ENCODE measurements at places on chromosomes 13 and 19.

- no peak for DNase-seq
Measured at GRCh38 chr13:30702006-30702405, 33.3 kb upstream of the ALOX5AP start.

DNA sequence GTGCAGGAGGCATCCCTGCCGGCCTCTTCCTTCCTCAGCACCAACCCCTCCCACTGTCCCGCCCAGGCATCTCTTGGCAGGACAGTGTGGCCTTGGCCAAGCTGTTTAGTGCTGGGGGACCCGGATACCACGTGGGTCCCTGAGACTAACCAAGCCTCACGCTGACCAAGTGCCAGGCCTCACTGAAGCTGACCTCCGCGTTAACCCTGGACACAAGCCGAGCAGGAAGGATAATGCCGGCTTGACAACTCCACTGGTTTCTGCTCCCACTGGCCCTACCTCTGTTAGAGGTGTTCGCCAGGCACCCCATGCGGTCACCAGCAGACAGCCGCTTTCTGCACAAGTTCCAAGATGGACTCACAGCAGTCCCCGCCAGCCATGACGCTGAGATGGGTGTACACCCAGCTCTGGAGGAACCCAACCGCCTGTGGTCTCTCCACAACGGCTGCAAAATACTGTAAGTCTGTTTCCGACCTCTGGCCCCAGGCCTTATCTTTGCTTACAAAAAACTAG is 12.4 kb downstream of the GRTP1 start:
- no peak for DNase-seq

DNA sequence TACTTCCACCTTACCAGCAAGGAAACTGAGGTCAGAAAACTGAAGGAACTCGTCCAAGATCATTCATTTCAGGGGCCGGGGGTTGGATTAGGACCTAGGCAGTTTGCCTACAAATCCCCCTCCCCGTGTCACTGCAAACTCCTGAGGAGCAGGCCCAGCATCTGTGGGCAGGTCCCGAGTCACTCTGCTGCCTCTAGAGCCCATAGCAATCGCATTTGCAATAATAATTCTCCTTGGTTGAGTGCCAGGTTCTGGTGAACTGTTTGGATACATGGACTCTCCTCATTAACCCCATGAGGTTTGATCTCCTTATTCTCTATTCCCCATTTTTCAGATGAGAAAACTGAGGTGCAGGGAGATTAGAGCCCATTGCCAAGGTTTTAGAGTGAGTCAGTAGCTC is 903 bp downstream of the PIN1 start:
- no peak for DNase-seq

DNA sequence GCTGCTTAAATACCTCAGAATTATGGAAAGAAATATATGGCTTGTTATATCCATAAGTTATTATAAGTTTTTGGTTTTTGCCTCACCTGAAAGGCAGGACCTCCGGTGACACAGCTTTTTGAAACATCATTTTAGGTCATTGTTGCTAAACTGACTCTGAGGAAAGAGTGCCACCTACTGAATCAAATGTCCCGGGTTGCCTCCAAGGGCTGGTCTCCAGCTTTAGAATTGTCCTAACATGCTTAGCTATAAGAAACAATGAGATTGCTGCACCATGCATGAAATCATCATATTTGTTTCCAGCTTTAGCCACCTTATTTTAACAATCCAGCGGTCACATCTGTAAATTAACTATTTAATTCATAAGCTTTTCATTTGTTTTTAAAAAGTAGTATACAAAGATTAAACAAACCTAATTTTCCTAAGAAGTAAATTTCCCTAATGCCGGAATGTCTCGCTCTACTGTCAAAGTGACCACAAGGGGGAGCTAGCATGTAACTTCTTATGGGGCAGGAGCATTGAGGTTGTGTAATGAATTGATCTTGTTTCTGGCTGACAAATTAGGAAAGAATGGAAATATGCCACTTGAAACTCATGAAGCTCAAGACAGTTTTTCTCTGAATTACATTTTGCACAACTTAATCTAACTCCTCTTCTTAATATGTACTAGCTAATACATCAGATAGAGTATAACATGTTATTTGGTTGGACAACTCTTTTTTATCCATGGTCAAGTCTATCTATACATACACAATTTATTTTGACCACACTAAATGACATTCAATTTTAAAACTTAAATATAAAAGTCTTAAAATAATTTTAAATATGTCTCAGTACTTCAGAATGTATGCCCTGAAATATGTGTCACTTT is 6.7 kb upstream of the PCDH17 start:
- no peak for DNase-seq

GRCh38 chr19:14350866-14351265 is 30.4 kb upstream of the ADGRE5 start:
- DNase-seq: no peak

GRCh38 chr13:65653613-65654012 is 1576.5 kb downstream of the PCDH9 start:
- DNase-seq: no peak

DNA sequence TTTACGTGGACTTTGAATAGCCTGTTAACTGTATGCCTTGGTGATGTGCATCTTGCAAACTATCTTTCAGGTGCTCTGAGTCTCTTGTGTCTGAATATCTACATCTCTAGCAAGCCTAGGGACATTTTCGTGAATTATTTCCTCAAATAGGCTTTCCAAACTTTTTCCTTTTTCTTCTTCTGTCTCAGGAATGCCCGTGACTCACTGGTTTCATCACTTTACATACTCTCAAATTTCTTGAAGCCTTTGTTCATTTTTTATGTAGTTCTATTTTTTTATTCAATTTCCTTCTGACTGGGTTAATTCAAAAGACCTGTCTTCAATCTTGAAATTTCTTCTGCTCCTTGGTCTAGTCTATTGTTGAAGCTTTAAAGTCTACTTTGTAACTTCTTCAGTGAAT is 332.2 kb downstream of the OXGR1 start:
- no peak for DNase-seq

DNA sequence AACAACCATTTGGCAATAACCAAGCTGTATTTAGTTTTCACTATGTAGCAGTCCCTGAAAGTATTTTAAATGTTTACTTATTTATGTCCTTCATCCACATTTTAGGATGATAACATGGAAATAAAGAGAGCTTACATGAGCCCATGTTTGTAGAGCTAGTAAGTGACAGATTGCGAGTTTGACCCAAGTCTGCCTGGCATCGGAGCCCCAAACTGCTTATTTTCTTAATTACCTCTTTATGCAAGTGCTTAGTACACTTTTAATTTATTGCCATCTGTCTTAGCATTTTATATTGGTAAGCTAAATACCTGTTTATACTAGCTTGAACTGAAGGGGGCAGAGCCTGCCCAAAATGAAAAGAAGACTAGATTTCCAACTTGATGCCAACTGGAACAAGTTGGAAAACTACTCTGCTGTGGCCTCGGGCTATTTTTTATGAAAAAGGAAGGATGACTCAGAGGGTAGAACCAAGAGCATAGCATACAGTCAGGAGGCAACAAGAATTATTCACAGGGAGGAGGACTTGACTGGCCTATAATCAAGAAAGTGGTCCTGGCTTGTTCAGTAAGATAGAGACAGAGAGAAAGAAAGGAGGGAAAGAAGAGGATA is 150.2 kb downstream of the NDFIP2 start:
- no peak for DNase-seq

GRCh38 chr13:31242367-31242766 is 42.6 kb downstream of the B3GLCT start:
- no peak for DNase-seq

DNA sequence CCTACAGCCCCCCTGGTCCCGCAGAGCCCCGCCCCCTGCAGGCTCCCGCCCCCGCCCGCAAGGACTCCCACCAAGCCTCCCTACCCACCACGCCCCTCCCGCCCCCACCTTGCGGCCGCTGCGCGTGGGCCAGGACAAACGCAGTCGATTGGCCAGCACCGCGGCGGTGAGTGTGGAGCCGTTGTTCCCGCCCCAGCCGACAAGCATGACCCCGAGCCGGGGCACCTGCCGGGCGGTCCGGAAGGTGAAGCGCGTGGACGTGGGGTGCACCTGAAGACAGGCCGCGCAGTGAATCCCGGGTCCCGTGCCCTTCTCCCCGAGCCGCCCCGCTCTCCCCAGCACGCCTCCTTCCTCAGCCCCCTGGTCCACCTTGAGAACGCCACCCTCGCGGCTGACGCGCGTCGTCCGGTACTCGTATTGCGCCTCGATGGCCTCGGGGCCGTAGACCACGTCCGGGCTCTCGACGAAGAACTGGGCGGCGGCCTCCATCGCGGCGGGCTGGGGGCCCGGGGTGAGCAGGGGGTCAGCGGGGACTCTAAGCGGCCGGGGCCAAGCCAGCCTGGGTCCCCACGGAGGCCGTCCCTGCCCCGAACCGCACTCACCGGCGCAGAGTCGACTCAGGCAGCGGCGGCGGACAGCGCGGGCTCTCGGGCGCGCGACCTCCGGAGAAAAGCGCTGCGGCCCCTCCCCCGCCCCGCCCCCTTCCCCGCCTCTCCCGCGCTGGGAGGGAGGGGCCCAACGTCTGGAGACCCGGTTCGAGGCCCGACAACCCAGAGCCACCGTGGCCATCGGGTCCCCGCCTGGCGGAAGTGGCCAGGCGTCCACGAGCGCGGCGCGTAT is at the start of gene ISYNA1:
TSS of gene ISYNA1 (minus strand) at position 643 of the 840 bp plus-strand sequence. CDS start at position 489, 154 bp downstream.
- peak; percentile 67 for DNase-seq

DNA sequence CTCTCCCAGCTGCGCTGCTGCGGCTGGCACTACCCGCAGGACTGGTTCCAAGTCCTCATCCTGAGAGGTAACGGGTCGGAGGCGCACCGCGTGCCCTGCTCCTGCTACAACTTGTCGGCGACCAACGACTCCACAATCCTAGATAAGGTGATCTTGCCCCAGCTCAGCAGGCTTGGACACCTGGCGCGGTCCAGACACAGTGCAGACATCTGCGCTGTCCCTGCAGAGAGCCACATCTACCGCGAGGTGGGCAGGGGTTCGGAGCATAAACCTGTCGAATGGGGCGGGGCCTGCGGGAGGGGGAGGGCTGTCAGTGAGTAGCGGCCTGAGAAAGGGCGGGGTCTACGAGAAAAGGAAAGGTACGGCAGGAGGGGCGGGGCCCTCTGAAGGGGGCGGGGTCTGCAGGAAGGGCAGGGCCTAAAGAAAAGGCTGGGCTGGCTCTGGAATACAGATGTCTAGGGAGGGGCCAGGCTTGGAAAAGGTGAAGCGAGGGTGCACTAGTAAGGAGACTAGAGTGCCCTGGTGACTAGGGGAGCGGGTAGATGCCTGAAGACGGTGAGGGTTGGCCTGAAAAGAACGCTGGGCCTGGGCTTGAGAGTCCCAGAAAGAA is 3.6 kb downstream of the CD37 start:
- DNase-seq: peak; percentile 75

- DNase-seq: no peak
Measured at GRCh38 chr19:58034477-58034793, 610 bp downstream of the ZSCAN1 start.

- DNase-seq: peak; percentile 68
Measured at GRCh38 chr13:113862931-113863523, 849 bp downstream of the GAS6 start.

DNA sequence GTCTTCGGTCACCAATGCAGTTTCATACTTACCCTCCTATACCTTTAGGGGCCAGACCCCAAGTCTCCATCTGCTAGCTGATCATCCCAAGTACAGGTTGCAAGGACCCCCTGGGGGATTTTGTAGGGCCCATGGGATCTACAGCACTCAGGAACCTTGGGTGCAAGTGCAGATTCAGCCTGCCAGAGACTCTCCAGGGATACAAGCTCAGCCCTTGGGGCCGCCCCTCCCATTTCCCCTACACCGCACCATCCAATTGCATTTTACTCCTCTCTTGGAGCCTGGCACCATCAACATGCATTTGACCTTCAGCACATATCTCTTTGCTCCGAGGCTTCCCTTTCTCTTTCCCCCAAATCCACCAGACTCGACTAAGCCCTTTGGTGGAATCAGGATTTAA is 154.7 kb upstream of the ZNF536 start:
- no peak for DNase-seq

DNA sequence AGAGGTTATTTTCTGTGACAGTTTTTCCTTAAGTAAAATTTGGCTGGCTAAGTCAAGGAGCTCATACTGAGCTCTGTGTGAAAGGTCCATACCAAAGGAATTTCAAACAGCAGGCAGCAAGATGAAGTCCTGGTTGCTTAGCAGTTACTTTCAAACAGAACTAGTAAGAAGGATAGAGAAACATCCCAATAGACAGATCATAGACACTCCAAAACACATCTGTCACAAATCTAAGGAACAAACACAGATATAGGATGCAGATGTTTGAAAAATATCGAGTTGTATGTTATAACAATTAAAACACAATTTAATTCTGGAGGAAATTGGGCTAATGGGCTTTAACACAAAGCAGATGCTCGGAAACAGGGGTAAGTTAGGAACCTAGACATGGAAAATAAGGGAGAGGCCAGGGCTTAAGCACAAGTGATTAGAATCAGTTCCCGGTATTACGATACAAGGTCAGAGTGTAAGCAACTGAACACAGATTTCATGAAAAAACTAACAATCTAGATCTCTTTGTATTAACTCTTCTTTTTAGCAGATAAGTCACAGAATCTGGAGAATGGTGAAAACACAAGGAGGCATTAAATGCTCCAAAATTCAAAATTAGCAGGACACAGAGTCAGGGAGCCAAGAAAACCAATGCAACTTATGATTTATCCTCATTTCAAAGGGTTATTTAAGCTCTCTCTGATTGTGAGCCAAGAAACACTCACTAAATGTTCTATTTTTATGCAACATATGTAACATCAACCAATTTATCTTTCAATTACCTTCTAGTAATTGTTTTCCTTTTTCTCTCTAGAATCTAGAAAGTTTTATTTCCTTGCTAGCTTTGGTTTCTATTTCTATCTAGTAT is 1992.9 kb upstream of the PCDH20 start:
- no peak for DNase-seq

DNA sequence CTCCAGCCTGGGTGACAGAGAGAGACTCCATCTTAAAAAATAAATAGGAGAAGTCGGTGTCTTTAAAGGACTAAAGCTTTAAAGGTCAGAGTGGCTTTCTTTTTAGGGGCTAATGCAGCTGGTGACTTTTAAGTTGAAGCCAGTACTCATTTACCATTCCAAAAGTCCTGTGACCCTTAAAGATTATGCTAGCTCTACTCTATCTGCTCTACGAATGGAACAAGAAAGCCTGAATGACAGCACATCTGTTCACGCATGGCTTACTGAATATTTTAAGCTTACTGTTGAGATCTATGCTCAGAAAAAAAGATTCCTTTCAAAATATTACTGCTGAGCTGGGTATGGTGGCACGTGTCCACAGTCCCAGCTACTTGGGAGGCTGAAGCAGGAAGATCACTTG is 16.4 kb downstream of the TDRD12 start:
- no peak for DNase-seq

All from left ventricle myocardium inferior (tissue), 1 donor.